ENCODE measurements at places on chromosomes 4 and X.

DNA sequence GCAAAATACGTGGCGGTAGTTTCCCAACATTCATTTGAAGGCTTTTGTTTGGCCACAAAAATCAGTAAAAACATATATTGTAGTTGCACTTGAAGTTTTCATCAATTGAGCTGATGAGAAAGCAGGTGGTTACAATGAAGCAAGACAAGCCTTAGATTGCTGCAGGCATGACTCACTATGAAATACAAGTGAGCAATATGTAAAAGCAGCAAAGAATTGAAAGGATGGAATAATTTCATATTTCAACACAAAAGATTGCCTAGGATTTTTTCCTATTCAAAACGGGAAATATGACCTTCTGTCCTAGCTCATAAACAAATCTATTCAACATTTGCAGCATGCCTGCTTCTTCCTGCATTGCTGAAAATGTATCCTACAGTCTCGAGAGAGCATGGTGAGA lies 190.9 kb upstream of the BANK1 start:
- no peak for DNase-seq

DNA sequence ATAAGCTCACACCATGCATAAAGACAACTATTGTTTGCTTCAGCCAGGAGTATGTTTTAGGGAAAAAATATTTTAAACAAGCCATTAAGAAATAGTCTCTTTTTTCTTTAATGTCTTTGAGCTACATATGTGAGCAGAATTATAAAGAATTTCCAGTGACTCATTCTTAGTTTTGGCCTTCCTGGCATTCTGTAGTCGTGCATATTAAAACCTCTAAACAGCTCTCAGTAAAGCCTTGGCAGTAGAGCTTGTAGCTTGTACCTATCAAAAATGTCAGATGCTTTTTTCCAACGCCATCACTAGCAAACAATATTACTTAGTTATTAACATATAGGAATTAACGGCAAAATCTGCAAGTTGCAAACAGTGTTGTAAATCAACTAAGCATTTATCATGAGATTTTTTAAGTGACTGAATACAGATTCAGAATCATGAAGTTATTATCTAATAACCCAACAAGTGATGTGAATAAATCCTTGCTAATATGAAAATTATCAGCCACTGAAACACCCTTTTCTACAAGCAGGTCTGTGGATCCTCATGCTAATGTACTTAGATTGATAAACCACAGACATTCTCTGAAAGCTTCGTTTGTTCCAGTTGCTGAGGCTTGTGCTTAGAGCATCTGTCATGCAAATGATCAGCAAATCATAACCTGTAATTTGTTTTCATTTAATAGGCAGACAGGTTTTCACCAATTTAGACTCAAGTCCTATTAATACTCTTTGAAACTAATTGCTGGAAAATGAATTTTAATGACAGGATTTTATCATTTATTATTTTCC lies 412.0 kb upstream of the ATOH1 start:
- DNase-seq: no peak

DNA sequence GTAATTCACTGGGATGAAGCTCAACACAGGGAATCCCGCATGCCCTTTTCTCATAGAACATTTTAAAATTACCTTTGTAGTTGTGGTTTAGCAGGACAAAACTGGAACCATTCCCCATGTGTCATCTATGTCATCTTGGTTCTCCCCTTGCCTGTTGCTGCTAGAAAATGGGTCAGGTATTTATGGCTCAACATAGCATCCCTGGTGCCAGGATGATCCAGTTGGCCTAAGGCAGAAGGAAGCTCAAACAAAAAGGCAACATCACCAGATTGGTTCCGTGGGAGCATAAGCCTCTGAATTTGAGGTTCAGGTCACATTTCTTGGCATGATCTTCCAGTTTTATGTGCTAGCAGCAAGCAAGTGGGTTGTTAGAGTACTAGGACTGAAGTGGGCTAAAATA lies 552.6 kb upstream of the BOD1L1 start:
- no peak for DNase-seq

DNA sequence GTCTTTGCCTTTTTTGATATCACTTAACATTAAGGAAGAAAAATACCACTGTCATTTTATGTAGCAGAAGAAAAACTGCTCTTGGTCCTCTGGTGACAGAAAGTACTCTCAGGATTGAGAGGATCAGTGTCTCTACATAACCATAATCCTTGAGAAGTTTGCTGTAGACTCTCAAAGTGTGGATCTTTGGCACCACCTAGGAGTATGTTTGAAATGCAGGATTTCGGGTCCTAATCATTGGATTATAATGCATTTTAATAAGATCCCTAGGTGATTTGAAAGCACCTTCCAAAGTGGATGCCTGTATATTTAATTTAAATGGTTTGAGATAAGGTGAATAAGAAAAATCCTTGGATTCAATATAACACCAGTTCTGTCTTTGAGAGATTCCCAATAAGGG lies 23.2 kb downstream of the MOB1B start:
- DNase-seq: no peak

DNA sequence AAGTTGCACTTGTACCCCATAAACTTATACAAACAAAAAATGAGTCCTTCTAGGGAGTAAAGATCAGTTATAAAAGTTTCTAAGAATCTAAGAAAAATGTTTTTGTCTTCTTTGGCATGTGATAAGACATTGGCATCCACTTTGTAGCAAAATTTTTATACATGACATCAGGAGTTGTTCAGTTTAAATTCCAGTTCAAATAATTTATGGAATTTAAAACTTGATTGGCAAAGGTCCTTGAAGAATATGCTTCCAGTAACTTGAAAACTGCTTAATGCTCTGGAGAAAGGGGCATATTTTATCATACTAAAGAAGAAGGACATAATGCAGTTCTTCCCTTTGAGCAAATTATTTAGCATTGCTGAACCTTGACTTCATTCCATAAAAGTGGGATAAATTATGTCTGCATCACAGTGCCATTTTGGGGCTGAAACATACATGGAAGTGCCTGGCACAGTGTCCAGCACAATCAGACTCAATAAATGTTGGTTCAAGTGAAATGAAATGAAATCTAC lies 163.3 kb upstream of the IL15 start:
- DNase-seq: no peak

DNA sequence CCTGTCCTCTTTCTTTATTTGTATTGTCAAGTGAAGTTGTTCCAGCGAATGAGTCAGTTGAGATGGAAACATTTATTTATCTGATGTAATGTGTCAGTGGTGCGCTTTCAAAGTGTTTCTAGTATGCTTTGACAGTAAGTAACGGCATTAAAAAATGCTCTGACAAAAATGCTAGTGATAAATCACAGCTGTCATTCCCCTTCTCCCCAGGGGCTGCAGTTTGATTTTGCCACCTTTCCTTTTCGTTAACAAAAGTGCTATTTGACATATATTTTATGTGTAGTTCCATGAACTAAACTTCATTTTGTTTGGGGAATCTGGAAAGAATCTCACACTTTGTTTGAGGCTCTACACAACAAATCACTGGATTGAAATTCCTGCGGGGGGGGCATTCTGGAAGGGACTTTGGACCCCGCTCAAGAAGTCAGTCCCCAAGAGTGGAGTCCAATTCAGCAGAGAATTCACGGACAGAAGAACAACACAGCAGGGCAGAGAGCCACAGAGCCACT lies 7.6 kb upstream of the TBC1D19 start:
- no peak for DNase-seq

- DNase-seq: no peak
Measured at GRCh38 chrX:149073479-149073878, 431.6 kb downstream of the IDS start.

DNA sequence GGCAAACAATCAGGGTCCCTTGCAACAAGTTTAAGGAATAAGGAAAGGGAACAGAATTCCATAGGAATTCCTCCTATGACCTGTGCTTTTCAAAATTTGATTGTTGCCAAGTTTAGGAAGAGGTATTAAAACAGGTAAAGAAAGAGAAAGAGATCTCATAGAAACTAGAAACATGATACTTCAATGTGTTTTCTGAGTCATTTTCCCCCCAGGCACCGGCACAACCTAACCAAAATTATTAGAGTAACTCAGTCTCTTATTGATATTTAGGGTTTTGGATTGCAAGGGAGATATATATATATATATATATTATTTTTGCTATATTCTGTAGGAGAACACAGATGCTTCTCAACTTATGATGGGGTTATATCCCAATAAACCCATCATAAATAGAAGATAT lies 278.0 kb upstream of the DKK2 start:
- DNase-seq: no peak

GRCh38 chr4:40202474-40202873 lies 5.6 kb downstream of the RHOH start:
- DNase-seq: no peak

GRCh38 chr4:73902038-73902637 lies 32.9 kb downstream of the CXCL1 start:
- DNase-seq: no peak

DNA sequence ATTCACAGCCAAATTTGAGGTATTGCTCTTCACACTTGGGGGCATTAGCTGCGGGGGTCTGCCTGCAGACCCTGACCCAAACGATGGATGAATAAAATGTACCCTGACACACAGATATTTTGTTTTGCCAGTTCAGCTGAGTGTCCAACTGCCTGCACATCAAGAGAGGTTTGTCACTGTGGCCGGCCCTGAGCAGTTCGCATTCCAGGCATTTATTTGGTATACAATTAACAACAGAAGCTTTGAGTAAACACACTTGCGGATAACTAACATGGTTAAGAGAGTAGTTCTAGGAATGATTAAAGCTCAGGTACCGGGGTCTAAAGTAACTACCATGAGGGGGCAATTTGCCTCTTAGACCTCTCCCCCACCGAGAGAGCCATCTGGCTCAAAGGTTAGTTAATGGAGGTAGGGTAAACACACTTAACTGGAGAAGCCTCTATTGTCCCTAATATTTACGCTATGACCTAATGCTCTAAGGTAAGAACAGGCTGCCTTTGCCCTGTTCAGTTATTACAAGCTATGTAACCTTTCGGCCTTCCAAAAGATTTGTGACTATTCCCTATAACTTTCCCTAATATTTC lies 162.0 kb downstream of the SNCA start:
- no peak for DNase-seq

GRCh38 chr4:136495076-136495475 lies 1037.2 kb downstream of the PCDH18 start:
- no peak for DNase-seq

GRCh38 chr4:139633661-139634060 lies 32.0 kb upstream of the MGST2 start:
- no peak for DNase-seq

- DNase-seq: no peak
Measured at GRCh38 chr4:98539299-98539698, 119.1 kb downstream of the TSPAN5 start.

DNA sequence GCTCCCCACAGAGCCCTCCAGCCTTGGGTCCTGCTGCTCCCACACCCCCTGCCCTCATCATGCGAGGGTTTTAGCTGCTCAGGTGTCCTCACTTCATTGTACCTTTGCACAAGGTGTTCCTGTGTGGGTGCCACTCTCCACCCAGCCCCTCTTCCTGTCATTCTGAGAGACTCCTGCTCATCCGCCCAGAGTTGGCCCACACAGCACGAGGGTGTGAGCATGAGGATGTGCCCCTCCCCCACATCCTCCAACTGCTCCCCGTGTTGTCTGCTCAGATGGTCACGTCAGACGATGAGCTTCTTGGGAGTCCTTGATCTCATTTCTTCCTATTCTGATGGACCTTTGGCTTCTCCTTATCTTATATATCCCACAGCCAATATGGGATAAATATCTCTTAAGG lies 53.2 kb downstream of the HTT-AS start:
- DNase-seq: no peak

DNA sequence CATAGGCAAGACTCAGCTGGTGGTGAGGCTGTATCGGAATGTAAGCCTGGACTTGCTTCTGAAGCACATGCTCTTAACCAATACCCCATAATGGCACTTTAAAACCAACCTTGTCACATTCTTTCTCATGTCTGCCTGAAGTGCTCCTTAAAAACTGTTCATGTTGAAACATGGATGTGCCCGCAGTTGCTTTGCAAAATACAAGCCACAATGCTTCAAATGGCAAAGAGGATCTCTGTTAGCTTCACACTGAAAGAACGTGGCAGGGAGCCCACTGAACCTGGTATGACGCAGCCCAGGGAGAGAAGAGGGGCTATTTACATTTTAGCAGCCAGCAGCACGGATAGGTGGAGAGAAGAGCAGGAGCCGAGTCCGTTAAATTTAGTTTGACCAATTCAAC lies 29.3 kb downstream of the SOD3 start:
- no peak for DNase-seq

- no peak for DNase-seq
Measured at GRCh38 chr4:31548823-31549222, 828.7 kb downstream of the PCDH7 start.

GRCh38 chrX:103495786-103496185 lies 23.5 kb downstream of the RAB40A start:
- DNase-seq: no peak
